HCEC 1CT (cell line): ENCODE measurements at places on chromosomes 4 and X.

- DNase-seq: peak; percentile 85
Measured at GRCh38 chr4:158446106-158446505, 75.6 kb upstream of the RXFP1 start.

GRCh38 chrX:102835504-102836146, 101.4 kb upstream of the RAB40AL start:
- DNase-seq: peak; percentile 28

GRCh38 chrX:33908074-33908473, 224.0 kb downstream of the FAM47A start:
- DNase-seq: no peak

- no peak for DNase-seq
Measured at GRCh38 chr4:3160438-3160837, 86.0 kb downstream of the HTT start.

GRCh38 chr4:101184668-101185067, 162.7 kb downstream of the PPP3CA start:
- DNase-seq: no peak

DNA sequence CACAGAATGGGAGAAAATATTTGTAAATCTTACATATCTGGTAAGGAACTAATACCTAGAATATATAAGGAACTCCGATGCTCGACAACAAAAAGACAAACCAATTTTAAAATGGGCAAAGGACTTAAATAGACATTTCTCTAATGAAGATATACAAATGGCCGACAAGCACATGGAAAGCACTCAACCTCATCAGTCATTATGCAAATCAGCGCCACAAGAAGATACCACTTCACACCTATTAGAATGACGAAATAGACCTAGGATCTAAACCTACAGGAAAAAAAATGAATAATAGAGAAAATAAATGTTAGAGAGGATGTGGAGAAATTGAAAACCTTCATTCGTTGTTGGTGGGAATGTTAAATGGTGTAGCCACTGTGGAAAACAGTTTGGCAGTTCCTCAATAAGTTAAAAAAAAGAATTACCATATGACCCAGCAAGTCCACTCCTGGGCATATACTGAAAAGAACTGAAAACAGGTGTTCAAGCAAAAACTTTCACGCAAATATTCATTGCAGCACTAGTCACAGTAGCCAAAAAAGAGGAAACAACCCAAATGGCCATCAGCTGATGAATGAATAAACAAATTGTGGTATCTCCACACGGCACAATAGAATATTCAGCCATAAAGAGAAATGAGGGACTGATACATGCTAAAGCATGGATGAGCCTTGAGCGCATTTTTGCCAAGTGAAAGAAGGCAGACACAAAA, 57.3 kb upstream of the WDR19 start:
- DNase-seq: no peak

DNA sequence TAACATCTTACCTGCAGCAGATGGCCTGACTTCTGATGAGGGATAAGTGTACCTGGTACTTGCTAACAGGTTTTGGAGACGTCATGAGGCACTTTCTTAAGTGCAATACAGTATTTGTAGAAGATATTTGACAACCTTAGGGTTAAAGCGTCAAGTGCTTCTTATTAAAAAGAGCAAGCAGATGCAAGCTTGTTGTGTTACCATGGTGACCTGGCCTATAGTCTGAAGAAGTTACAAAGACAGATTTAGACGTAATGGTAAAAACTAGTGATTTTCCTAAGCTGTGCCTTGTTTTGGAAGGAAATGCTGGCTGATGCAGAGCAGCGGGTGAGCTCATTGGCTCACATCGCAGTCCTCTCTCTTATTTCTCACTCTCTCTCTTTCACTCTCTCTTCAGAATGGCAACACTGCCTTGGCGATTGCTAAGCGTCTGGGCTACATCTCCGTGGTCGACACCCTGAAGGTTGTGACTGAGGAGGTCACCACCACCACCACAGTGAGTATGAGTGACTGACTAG, 243.6 kb downstream of the ANK2 start:
- no peak for DNase-seq

GRCh38 chr4:42101446-42101975, 50.9 kb downstream of the BEND4 start:
- DNase-seq: peak; percentile 57

GRCh38 chr4:145308598-145308997, 128.2 kb upstream of the OTUD4 start:
- peak; percentile 47 for DNase-seq

GRCh38 chrX:129361576-129361975, 161.7 kb downstream of the SMARCA1 start:
- no peak for DNase-seq

DNA sequence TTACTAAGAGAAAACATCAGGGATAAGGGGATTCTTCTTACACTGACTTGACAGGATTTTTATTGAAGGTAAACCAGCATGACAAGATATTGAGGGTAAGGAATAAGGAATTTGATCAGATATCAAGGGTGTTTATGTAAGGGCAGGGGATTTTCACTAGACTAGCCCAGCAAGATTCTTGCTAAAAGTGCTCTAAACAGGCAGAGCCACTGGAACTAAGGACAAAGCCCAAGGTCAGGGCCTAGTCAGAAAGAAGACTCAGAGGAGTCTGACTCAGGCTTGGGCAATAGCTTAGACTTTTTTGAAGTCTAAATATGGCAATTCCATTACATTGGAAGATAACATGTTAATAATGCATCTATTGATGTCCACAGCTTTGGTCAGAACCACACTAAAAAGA, 6.5 kb upstream of the GLRA3 start:
- peak; percentile 39 for DNase-seq

- no peak for DNase-seq
Measured at GRCh38 chr4:124958847-124959246, 246.3 kb upstream of the ANKRD50 start.

- no peak for DNase-seq
Measured at GRCh38 chr4:23422878-23423277, 467.0 kb downstream of the PPARGC1A start.

- peak; percentile 27 for DNase-seq
Measured at GRCh38 chrX:108699368-108699767, 37.0 kb downstream of the IRS4 start.

- no peak for DNase-seq
Measured at GRCh38 chr4:65391382-65391781, 278.9 kb downstream of the EPHA5 start.

DNA sequence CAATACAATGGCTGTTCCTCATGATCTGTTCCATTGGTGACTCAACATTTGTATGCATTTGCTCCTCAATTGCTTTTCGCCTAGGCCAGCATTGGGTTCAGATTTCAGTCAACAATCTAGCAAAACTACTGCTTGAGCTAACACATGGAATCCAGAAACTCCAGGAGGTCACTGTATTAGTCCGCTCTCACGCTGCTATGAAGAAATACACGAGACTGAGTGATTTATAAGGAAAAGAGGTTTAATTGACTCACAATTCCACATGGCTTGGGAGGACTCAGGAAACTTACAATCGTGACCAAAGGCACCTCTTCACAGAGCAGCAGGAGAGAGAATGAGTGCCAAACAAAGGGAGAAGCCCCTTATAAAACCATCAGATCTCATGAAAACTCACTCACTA, 67.1 kb downstream of the RXFP1 start:
- no peak for DNase-seq

DNA sequence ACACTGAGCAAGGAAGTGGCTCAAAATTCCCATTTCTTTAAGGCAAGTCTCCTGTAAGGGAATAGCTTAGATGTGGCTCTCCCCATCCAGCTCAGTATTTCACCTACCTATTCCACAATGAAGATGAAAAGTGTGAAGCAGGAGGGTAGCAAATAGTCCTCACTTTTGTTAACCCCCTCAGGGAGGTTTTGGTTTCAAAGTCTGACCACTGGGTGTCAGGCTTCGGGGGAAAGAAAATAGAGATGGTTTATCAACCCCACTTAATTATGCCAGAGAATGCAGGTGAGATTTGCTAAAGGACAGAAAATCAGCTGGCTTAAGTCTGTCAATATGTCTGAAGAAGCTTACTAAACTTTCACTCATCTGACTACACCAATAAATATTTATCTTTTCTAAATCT, 69.5 kb downstream of the DHX15 start:
- no peak for DNase-seq

DNA sequence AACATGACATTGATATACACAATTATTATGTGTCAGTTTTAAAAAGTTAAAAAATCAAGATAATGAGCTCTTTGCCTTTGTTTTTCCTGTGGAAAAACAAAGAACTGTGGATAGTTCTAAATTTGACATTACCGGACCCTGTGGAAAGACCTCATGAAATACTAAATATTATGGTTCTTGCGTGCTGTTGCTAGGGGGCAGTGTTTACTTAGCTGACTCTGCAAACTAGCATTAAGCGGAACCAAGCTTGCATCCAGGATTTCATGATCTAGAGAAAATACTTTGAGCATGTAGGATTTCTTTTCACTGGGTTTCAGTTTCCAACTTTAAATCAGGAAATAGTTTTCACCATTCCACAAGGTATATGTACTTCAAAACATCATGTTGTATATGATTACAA, 33.6 kb downstream of the CLCN4 start:
- peak; percentile 67 for DNase-seq

- DNase-seq: no peak
Measured at GRCh38 chr4:169114341-169114974, 104.4 kb upstream of the CBR4 start.

DNA sequence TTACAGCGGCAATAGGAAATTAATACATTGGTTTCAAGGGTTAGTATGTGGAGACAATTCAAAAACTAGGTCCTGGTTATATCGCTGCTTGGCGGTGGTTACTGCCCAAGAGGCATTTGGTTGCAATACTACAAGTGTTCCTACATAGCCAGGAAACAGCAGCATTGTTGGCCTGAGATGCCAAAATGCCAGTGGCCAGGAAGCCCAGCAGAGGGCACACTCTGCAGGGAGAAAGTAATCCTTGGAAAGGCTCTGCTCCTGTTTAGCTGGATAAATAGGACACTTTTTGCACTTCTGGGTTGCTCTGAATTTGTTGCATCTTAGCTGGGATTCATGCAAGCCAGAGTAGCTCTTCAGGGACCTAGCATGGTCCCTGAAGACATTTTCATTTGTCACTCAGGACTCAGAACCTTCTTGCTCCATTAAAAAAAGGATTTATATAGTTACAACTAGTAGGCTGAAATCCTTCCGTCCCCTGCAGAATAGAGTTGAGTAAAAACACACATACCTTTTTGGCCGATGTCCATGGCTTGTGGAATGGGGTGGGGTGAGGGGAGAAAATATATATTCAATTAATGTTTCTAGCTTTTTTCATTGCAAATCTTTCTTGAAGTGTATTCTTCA, 8.1 kb upstream of the GPR119 start:
- peak; percentile 43 for DNase-seq

GRCh38 chr4:20916106-20916505, 215.8 kb downstream of the PACRGL start:
- DNase-seq: no peak

GRCh38 chr4:166282081-166282770, 409.2 kb downstream of the TLL1 start:
- DNase-seq: peak; percentile 22

DNA sequence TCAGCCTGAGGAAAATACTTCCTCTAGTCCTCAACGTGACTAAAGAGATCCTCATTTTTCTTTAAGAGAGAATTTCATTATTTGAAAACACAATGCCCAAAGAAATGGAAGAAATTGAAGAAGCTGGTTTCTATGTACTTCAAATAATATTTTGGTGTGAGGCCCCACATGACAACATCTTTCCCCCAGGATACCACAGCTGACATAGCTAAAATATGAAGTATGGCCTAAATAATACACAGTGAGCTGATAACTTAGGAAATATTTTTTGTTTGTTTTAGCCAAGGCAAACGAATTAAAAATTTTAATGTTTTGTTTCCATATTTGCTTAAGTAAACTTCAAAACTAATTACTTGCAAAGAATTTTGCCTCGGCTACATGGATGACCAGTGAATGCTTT, 149.2 kb downstream of the CBR4 start:
- DNase-seq: no peak

DNA sequence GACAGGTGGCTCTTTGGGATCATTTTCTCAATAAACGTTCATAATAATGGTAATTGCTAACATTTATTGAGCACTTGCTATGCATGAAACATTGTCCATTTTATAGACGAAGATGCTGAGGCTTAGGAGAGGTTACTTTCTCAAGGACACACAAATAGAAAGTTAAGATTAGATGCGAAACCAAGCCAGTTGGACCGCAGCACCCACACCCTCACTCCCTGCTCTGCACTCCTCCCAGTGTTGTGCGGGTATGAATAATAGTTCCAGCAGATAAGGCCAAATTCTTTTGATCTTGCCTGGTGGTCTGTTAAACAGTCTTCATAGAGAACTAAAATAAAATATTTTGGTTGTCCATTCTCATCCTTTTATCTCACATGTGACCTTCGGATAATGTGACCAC, 85.0 kb upstream of the BEND4 start:
- DNase-seq: no peak

GRCh38 chr4:8891646-8892555, 20.3 kb upstream of the HMX1 start:
- no peak for DNase-seq

GRCh38 chr4:79390890-79391289, 17.1 kb downstream of the GK2 start:
- DNase-seq: no peak

- DNase-seq: peak; percentile 47
Measured at GRCh38 chr4:85744950-85745349, 270.0 kb downstream of the ARHGAP24 start.

- DNase-seq: no peak
Measured at GRCh38 chr4:162116095-162116779, 47.6 kb downstream of the FSTL5 start.

DNA sequence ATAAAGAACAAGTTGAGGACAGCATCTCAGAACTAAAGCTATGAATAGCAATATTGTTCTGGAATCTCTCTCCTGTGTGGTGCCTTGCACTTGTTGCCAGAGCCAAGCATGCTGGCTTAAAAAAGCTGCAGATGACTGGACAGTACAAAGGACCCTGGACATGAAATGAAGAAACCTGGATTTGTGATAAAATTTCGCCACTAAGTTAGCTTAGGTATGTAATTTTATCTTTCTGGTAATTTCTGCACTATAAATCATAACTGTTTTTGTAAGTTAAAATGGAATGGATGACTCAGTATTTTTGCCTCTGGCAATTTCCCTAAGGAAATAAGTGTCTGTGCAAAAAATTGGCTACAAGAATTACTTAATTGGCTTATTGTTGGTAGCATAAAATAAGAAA, 317.2 kb downstream of the CAMK2D start:
- peak; percentile 56 for DNase-seq

DNA sequence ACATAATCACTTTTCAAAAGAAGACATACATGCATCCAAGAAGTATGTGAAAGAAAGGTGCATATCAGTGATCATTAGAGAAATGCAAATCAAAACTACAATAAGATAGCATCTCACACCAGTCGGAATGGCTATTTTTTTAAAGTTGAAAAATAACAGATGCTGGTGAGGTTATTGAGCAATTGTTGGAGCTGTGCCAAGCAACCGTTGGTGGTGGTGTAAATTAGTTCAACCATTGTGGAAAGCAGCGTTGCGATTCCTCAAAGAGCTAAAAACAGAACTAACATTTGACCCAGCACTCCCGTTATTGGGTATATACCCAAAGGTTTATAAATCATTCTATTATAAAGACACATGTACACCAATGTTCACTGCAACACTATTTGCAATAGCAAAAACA, 14.2 kb downstream of the COX7B2 start:
- no peak for DNase-seq
